ENCODE measurements at places on chromosomes 12 and 14. TPM values are rescaled to one million over a fixed set of nuclear protein-coding genes. Genes with fewer than 3 reads are reported as not detected.

Gene MORN3
- total RNA-seq: 0.27 TPM

Gene NGB
- total RNA-seq: not detected

Gene IPO4
- total RNA-seq: 79.3 TPM

Gene PLEKHD1
- total RNA-seq: not detected

Gene MFAP5
- 0.36 TPM for total RNA-seq

Gene VRTN
- not detected for total RNA-seq

Gene SMIM41
- total RNA-seq: not detected

Gene EPS8
- total RNA-seq: 36.8 TPM

Gene EML5
- total RNA-seq: 1.0 TPM

Gene CMA1
- not detected for total RNA-seq

Gene LAG3
- 1.1 TPM for total RNA-seq

Gene NANOG
- total RNA-seq: not detected

Gene KLRC4
- not detected for total RNA-seq

Gene B4GALNT1
- total RNA-seq: 37.8 TPM

Gene GARIN6
- not detected for total RNA-seq

Gene PTPRR
- total RNA-seq: 0.19 TPM

Gene PRB2
- total RNA-seq: not detected

Gene ACOT6
- total RNA-seq: not detected
